Stomach (tissue), 19 donors: ENCODE measurements at places on chromosomes 16 and 17.
A peak's percentile ranks its signal among the peaks of the same experiment; 100 is the strongest.

DNA sequence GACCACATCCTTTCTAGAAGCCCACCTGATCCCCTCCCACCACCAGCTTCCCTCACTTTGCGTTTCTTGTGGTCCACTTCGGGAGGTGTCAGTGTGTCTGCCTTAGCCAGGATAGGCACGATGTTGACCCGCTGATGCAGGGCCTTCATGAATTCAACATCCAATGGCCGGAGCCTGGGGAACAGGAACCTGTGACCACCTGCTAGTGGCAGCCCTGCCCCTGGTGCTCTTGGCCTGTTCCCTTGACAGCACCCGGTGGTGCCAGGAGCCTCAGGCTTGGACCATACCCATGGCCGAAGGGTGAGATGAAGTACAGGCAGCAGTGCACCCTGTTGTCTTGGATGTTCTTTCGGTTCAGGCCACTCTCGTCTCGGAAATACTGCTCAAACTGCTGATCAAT is 7.2 kb upstream of the MTMR4 start:
- no peaks in the 10 kb centered on the region for H3K27me3 ChIP-seq
- no peak overlapping the region for H3K4me3 ChIP-seq
- no peaks in the 10 kb centered on the region for H3K36me3 ChIP-seq
- no peak overlapping the region for H3K27ac ChIP-seq
- DNase-seq = no peak
- peaks cover 17% of the 10 kb centered on the region for H3K4me1 ChIP-seq

- H3K27me3 ChIP-seq = peaks cover 32% of the 10 kb centered on the region
- H3K4me1 ChIP-seq = no peaks in the 10 kb centered on the region
- H3K4me3 ChIP-seq = no peak overlapping the region
- H3K27ac ChIP-seq = no peak overlapping the region
These were observed 305.7 kb upstream of the XYLT1 start for GRCh38 chr16:17776465-17776864.

GRCh38 chr17:17320188-17320910 is 17.2 kb downstream of the NT5M start:
- H3K36me3 ChIP-seq = no peaks in the 10 kb centered on the region
- no peaks in the 10 kb centered on the region for H3K4me1 ChIP-seq
- no peak overlapping the region for H3K27ac ChIP-seq
- H3K4me3 ChIP-seq = no peak overlapping the region

DNA sequence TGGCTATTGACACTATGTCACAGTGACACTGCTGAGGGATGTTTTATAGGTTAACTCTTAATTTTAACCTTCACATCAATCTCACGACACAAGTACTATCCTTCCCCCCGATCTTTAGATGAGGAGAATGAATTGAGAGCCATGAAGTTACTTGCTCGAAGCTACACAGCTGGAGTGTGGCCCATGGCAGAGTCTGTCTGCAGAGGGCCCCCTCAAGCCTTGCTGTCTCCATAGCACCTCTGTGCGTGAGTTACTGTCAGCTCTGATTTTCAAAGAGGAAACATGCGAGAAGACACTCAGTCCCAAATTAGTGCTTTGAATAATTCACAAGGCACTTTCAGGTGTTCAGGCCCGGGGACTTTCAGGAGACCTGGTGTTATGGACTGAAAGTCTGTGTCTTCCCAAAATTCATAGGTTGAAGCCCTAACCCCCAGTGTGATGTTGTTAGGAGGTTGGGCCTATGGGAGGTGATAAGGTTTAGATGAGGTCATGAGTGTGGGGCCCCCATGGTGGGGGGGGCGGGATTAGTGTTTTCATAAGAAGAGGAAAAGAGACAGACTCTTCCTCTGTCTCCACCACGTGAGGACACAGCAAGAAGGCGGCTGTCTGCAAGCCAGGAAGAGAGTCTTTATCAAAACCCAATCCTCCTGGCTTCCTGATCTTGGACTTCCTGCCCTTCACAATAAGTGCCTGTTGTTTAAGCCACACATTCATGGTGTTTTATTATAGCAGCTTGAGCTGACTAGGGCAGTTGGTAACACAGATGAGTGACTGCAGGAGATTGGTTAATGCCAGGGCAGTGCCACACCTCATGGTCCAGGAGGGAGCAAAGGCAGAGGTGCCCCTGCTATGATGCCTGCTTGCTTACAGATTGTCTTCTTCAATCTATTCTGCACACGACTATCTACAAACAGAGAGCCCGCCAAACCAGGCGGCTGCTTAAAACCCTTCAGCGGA is 281.8 kb downstream of the HAPSTR1 start:
- no peaks in the 10 kb centered on the region for H3K4me1 ChIP-seq
- H3K27ac ChIP-seq = no peak overlapping the region
- DNase-seq = no peak
- H3K27me3 ChIP-seq = no peaks in the 10 kb centered on the region

DNA sequence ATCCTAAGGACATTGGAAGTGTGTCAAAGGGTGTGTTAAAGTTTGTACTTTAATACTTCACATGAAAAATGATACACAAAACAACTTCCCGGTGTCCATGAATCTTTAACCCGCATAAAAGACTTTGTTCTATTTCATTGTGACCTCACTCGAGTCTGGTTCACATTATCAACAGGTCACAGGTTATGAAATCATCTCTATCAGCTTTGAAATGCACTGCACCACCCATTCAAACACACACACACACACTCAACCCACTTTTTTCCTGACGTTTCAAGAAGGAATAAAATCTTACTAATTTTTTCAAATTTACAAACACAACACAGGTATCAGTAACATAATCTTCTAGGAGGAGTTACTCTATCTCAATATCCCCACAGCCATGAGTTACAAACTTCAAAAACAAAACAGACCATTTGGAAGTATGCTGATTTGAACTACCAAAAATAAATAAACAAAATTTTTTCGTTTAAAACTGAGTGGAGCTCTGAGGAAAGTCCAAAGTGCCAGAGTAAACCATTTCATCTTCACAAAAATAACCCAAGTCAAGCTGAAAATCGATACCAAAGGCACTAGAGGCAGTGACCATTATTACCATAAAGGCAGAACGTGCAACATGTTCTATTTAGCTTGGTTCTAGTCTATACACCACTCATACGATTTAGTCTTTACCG is 2.7 kb downstream of the ACOX1 start:
- peaks cover 19% of the 10 kb centered on the region for H3K36me3 ChIP-seq
- peak overlapping the region; percentile 72 for H3K4me3 ChIP-seq
- H3K27me3 ChIP-seq = no peaks in the 10 kb centered on the region
- peaks cover 81% of the 10 kb centered on the region for H3K4me1 ChIP-seq

GRCh38 chr17:22703204-22703603 is 1010.9 kb downstream of the KCNJ18 start:
- H3K4me3 ChIP-seq = no peak overlapping the region
- H3K36me3 ChIP-seq = no peaks in the 10 kb centered on the region
- H3K27ac ChIP-seq = no peak overlapping the region
- DNase-seq = no peak
- H3K4me1 ChIP-seq = no peaks in the 10 kb centered on the region

DNA sequence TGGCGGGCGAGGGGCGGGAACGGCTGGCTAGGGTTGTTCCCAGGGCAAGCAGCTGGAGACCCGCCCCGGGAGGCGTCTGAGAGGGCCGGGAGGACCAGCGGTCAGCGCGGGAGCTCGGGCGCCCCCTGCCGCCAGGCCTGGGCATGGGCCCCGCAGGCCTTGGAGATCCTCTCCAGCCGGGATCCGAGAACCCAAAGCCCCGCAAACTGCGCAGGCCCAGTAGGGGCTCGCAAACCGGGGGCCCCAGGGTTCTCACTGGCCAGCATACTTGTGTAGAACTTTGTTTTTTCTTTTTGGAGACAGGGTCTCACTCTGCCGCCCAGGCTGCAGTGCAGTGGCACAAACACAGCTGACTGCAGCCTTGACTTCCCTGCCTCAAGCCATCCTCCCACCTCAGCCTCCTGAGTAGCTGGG is 20.8 kb upstream of the ZNF423 start:
- peak overlapping the region; percentile 40 for H3K4me3 ChIP-seq
- peaks cover 8% of the 10 kb centered on the region for H3K4me1 ChIP-seq
- no peaks in the 10 kb centered on the region for H3K36me3 ChIP-seq
- DNase-seq = peak; percentile 90
- no peak overlapping the region for H3K27ac ChIP-seq

DNA sequence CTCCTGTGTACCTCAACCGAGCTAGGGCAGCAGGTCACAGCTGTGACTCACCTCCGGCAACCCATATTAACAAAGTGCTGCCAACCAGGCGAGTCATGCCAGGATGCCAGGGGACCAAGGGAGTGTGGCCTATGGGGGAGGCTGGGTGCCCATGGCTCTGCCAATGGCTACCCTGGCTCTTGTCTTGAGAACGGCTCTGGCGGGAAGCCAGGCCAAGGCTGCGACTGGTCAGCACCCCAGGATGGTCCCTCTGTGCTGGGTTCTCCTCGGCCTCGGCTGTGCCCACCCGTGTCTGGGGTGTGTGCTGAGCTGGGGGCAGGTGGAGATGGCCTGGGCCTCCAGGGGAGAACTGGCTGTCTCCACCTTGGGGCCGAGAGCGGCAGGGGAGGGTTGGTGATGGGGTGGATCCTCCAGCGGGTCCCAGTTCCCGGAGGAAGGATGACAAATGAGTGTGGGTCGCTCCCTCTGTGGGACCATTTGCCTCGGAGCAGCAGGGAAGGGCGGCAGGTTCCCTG is 75.8 kb downstream of the MRC2 start:
- H3K27me3 ChIP-seq = no peaks in the 10 kb centered on the region
- no peak overlapping the region for H3K27ac ChIP-seq
- no peaks in the 10 kb centered on the region for H3K36me3 ChIP-seq
- peak; percentile 41 for DNase-seq
- H3K4me1 ChIP-seq = peaks cover 31% of the 10 kb centered on the region
- peak overlapping the region; percentile 67 for H3K4me3 ChIP-seq

- no peaks in the 10 kb centered on the region for H3K27me3 ChIP-seq
These were observed 28.9 kb upstream of the MAP3K14 start for GRCh38 chr17:45345554-45346215.

DNA sequence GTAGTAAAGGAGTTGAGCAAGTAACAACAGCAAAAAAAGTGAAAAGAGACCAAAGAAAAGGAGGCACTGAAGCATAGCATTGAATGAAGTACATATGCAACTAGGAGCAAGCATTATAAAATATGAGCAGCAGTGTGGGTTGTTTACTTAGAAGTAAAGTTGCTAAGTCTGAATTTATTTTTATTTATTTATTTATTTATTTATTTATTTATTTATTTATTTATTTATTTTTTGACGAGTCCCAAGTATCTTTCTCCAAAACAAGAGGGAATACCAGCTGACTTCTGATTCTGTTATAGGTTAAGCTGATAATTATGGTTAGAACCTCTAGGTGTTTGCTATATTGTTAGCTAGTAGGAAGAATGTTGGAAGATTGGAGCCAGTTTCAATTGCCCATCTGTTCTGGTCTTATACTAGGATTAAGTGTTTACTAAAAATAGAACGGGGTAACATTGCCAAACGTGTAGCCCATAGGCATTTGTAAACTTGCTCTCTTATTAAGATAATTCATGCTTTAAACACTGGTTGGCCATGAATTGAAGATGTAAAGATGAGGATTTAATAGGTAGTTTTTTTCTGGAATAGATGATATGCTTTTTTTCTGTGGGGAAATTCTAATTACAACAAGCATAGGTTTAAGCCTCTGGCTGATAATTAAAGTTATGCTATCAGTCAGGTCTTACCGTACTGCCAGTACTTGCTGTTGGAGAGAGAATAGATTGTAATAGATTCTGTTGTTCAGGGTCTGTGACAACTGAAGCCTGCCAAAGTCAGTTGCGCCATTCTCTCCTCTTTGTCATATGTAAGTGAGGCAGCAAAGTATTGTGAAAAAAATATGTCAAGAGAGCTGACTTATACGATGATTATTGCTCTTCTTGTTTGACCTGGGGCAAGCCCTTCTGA is 66.7 kb downstream of the PPM1E start:
- H3K36me3 ChIP-seq = no peaks in the 10 kb centered on the region
- DNase-seq = no peak
- H3K4me3 ChIP-seq = no peak overlapping the region
- H3K4me1 ChIP-seq = no peaks in the 10 kb centered on the region
- H3K27ac ChIP-seq = no peak overlapping the region
- no peaks in the 10 kb centered on the region for H3K27me3 ChIP-seq

DNA sequence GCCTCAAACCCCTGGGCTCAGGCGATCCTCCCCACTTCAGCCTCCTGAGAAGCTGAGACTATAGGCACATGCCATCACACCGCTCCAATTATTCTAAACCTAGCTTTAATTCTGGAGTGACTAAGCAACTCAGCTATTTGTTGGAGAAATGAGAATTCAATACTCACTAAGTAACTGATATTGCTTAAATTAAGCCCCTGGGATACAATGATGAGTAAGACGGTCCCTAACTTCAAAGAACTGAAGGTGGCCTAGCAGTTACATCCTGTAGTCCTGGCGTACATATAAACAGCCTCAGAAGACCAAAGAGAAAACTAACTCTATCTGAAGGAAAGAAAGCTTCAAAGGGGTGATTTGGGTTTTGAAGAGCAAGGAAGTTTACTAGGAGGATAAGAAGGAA is 25.0 kb downstream of the XPO6 start:
- peaks cover 33% of the 10 kb centered on the region for H3K4me1 ChIP-seq
- H3K27ac ChIP-seq = no peak overlapping the region
- no peak overlapping the region for H3K4me3 ChIP-seq
- no peak for DNase-seq
- H3K36me3 ChIP-seq = no peaks in the 10 kb centered on the region

DNA sequence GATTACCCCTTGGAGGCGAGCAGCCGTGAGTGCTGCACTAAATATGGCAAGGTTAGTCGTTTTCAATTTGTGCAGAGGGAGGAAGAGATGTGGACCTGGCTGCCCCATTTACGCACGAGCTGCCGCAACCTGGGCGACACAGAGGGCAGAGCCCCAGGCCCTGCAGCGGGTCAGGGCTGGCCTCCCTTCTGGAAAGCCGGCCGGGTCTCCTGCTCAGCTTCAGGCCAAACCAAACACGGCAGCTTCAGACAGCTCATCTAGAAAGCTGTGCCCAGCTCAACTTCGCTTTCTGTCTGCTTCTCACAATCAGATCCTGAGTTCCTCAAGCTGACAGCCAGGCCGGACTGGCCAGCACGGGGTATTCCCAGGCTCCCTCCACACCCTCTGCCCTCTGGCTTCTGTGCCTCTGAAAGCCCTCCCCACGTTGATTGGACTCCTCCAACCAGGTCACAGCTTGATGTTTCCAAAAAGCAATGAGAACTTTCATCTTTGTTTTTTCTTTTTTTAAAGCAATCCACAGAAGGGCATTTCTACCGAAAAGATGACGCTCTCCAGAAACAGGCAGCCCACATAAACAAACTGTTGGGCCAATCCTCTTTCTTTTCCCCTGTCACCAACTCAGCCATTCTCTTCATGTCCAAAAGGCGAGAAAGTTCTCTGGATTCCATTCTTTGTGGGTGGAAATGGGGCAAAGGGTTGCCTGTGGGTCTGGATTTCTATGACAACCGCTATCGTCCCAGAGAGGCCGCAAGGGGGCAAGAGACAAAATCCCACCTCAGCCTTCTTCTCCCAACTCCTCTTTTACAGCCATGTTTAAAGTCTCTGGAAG is 189.0 kb downstream of the ZFHX3 start:
- peak overlapping the region; percentile 45 for H3K27ac ChIP-seq
- no peak for DNase-seq
- no peaks in the 10 kb centered on the region for H3K36me3 ChIP-seq
- H3K4me3 ChIP-seq = no peak overlapping the region
- H3K4me1 ChIP-seq = no peaks in the 10 kb centered on the region
- H3K27me3 ChIP-seq = no peaks in the 10 kb centered on the region

- H3K27me3 ChIP-seq = no peaks in the 10 kb centered on the region
- no peak overlapping the region for H3K27ac ChIP-seq
- DNase-seq = no peak
- peaks cover 44% of the 10 kb centered on the region for H3K36me3 ChIP-seq
These were observed 27.4 kb downstream of the TMC6 start for GRCh38 chr17:78101112-78101511.
